ENCODE measurements at places on chromosomes 4 and X.

DNA sequence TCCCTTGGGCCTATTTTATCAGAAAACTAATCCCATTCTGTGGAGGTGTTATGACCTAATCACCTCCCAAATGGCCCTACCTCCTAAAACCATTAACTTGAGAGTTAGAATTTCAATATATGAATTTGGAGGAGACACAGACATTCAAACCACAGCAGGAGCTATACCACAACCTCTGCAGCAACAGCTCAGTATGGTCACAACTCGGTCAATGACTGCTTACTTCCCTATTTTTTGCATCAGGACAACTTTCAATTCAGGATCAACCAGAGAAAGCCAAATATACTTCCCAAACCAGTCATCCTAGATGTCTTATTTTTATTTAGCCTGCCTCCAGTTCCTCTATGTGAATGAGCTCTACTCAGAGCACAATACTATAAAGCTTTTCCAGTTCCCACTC lies 11.3 kb upstream of the SMARCA5 start:
- DNase-seq = peak; percentile 49

- no peak for DNase-seq
Observed at GRCh38 chr4:32987111-32987510, 2266.9 kb downstream of the PCDH7 start.

DNA sequence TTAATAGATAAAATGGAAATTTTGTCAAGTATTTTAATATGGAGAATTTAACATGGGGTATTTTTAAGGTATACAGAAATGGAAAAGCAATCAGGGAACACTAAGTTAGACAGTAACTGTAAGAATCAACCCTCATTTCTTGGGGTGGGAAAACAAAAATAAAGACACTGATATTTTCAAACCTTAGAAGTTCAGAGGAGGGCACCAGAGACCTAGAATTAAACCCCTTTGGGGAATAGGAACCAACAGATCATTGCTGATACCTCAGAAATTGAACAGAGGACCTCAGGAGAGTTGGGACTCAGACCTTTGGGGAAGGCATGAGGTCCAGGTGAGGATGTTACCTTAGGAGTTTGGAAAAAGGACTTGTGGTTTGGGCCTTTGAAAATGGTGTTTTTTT lies 435.6 kb downstream of the TMA16 start:
- DNase-seq = no peak

DNA sequence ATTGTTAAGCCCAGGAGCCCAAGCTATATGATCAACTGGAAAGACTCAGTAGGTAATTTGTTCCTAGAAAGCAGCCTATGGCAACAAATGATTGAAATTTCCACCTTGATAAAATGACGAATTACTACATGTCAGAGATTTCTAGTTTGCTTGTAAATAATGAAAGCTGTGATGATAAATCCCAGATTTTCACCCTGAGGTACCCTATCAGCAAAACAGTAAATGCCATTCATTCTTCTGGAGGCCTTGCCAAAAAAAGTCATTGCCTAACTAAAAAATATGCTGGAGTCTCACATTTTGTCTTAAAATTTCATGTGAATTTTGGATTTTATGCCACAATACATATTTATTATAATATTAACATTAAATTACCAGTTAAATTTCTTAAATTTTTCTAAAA lies 71.3 kb downstream of the PPEF2 start:
- no peak for DNase-seq

DNA sequence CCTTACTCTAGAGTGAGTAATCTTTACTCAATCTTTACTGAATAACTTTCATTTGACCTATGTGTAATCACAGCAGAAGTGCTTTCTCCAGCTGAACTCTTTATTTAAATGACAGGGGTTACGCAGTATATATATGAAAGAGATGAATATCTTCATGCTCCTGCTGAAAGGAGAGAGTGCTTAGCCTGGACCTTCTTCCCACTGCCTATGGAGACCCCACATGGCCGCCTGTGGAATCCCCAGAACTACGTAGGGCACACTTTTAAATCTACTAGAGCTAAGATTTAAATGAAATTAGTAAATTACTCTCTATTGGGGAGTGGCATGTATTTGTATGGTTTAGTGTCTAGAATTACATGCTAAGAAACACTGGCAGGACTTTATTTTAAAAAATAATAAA lies 391.2 kb downstream of the ANKRD50 start:
- no peak for DNase-seq

DNA sequence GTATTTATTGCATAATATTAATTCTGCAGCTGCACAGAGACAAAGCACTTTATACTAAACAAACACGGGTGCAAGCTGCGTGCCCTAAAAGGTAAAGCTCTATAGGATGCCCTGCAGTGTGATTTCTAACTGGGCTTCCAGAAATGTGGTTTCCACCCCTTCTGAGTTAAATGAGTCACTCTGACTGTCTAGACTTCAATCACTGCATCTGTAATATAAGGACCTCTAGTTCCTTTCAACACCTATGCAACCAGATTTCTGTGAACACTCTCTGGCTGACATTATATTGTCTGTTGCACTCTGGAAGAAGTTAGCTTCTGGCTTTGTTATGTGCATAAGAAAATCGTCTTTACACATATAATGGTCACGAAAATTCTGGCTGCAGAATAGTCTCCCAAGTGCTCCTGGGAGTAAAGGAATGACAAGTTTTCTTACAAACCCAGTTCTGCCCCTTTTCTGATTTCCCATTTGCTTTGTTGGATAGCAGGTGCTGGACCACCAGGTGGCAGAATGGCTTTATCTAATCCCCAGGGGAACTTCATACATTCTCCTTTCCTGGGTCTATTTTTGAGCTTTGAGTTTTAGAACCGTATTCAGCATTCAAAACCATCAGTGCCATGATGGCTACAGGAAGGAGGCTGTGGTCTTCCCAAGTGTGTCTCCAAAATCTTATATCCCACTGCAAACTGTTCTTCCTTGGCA lies 842.2 kb downstream of the STIM2 start:
- DNase-seq = peak; percentile 40

DNA sequence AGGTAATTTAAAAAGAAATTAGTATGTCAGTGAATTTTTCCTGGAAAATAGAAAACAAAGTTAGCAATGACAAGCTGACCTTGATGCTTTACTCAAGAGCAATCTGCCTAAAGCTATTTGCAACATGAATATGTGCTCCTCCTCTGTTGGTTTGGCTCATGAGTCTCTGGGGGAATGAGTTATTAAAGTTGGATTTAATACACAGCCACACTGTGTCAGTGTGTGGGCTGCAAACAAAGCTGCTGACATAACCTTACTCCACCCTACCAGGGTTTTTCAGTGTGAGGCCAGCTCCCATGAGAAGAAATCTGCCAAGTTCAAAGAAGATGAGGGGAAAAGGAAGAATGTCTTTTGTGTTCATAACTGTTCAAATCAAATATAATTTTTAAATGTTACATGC lies 280.5 kb downstream of the TLL1 start:
- DNase-seq = no peak

DNA sequence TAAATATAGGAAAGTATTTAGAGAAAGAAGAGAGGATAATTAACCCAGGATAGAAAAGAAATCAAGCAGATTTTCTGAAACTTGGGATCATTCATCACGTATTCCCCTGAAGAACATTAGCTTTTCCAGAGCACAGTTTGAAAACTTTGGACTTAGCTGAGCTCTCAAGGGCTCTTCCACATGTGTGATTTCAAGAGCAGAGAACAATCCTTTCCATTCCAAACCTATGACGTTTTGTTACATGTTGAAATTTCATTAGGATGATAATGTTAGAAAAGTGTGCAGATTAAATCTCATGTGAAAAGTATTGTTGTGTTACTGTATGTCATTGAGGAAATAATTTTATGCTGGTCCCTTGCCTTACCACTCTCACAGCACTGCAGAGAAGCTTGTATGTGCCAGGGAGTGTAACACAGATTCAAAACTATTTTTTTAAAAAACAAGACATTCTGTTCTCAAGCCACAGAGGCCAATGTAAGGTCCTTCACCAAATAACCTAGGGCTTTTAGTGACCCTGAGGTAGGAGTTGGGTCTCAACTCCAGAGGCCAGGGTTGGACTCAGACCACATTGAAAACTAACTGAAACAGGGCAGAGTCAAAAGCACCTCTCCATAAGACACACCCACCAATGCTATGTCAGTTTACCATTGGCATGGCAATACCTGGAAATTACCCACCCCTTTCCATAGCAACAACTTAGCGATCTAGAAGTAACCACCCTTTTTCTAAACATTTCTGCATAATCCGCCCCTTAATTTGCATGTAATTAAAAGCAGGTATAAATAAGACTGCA lies 141.3 kb downstream of the ANXA5 start:
- DNase-seq = no peak

DNA sequence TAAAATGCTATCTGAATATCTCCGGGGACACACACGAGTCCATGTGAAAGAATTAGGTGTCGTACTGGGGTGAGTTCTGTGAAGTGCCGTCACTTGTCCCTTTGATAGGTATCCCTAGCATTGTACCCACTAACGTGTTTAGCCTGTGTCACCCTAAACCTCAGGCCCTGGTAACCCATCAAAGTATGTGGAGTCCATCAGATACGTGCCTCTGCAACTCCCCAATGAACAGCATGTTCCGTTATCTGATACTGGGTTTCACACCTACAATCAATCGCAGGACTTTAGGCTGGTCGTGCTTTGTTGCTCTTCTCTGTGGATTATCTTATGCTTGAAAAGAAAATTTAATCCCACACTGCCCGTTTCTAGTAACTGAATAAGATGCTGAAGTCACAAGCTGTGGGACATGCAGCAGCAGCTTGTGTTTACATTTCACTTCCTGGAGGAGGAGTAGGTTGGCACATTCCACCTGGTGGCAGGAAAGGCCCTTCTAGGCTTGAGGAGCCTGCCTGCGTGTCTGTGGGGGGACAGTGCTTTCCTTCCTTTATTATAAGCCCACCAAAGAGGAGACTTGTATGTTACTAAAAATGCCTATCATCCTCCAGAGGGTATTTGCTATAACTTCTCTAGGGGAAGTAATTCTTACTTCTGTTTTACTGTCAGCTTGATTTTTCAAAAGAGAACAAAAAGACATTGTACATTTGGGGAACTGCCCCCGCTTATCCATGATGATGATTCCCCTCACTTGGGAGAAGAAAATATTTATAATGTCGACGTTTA lies 127.2 kb downstream of the FNIP2 start:
- DNase-seq = no peak

GRCh38 chrX:13940671-13941070 lies 89.0 kb downstream of the GEMIN8 start:
- DNase-seq = no peak

DNA sequence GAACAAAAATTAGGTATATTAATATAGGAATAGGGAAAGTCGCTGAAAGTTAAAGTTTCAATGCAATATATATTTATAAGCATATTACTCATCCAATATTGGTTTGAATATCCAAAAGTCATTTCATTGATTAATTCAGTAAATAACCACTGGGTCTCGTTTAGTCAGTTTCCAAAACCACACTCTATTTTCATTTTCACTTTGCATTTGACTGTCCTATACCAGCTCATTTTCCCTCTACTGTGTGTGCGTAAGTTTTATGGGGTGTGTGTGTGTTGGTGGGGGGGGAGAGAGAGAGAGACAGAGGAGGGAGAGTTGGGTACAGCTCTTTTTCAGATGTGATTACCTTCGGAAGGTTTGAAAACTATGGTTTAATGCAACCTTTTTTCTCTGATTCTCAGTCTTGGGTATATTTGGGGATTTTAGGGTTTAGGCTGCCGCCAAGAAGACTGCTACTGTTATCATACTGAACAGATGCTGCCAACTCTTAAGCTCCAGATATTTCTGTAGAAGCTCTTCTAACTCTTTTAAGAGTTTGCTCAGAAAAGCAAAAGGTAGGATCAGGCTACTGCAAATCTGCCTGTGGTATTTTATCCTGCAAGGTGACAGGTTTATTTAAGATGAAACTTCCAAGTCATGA lies 1427.4 kb downstream of the PCDH7 start:
- peak; percentile 82 for DNase-seq

- no peak for DNase-seq
Observed at GRCh38 chrX:9707306-9708033, 58.2 kb downstream of the GPR143 start.

DNA sequence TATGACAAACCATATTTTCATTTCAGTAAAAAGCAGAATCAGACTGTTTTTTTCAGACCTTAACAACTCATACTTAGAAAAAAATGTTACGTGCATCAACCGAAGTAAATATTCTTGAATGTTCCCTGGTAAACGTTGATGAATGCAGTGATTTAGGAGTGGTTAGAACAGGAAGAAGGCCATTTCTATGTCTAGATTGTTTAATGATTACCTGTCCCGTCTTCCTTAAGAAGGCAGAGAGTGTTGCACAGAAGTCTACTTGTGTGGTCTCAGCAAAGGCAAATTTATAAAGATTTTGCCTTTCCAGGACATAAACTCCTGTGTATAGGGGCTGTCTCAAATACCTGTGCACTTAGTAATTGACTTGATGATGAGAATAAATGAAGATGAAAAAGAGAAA lies 134.5 kb downstream of the MGST2 start:
- DNase-seq = no peak

Measured in OCI-M1 (cell line).